Gastrocnemius medialis (tissue), 4 donors: ENCODE measurements at places on chromosomes 5 and 9.

DNA sequence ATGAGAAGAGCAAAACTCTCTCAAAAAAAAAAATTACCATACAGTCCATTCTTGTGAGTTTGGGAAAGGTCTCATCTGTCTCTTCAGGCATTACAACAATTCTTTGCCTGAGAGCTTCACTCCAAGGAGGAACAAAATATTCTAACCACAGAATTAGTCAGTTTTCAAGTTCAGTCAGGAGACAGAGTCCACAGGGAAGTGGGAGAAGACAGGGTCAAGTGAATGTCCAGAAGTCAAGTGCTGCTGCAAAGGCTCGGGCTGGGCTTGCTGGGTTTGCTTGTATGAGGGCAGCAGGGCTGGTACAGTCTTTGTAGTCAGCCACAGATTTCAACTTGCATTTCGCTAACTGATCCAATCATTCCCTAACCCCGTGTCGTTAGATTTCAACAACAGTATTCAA is 17.6 kb upstream of the HEXB start:
- DNase-seq: no peak

DNA sequence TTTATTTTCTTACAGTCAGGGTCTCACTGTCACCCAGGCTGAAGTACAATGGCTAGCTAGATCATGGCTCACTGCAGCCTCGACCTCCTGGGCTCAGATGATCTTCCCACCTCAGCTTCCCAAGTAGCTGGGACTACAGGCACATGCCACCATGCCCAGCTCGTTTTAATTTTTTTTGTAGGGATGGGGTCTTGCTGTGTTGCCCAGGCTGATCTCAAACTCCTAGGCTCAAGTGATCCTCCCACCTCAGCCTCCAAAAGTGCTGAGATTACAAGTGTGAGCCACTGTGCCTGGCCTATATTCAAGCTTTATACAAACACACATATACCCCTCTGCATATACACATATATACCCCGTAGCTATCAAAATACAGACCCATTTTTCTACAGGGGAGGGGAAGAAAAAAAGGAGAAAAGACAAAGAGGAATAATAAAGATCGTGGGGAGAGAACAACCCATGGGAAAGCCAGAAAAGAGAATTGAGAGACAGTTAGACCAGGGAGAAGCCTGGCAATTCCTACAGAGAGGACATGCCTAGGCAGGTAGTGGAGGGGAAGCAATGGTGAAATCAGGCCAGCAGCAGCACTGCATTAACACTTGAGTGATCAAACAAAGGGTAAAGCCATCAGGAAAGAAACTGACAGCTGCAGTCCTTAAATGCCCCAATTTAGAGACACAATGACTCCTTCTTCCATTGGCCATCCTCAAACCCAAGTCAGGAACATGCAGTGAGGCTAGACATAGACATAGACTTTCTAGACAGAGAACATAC is 102.7 kb downstream of the EFNA5 start:
- DNase-seq: no peak

- no peak for DNase-seq
Observed at GRCh38 chr5:25006734-25007133, 362.0 kb upstream of the CDH10 start.

DNA sequence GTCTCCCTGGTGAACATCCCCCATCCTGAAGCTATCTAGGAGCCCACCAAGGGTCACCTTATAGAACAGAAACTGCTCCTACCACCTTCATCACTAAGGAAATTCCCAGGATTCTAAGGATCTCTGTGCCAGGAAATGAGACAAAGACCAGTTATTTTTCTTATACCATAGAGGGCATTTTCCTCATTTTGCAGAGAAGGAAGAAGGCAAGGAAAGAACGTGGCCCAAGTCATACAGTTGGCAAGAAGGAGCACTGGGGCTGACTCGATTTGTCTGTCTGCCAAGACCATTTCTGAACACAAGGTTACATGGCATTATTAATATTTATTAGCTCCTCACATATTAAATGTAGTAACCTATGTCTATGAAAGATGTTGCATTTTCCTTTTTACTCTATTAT is 49.6 kb upstream of the TNFSF15 start:
- DNase-seq: no peak

DNA sequence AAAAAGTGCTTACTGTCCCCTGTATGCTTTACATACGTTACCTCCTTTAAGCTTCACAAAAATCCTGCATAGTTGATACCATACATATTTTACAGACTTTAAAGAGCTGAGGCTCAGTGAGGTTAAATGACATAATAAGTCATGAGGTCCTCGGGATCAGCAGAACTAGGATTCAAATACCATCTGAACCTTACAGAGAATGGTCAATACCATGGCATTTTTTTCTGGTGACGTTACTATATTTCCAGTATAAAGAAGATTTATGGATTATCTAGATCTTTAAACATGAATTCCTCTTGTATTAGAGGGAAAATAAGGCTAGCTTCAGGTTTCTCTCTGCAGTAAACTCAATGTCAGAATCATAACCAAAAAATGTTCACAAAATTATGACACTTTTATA is 153.7 kb upstream of the GPR151 start:
- no peak for DNase-seq
